ENCODE measurements at places on chromosomes 2 and 18. TPM values are rescaled to one million over a fixed set of nuclear protein-coding genes. Genes with fewer than 3 reads are reported as not detected.

Gene UGT1A9
- not detected for polyA plus RNA-seq

Gene SLC19A3
- not detected for polyA plus RNA-seq

Gene CHRNG
- 0.59 TPM for polyA plus RNA-seq

Gene SLC30A3
- polyA plus RNA-seq = not detected

Gene INPP5D
- polyA plus RNA-seq = 36.4 TPM

Gene IL36RN
- polyA plus RNA-seq = not detected

Gene TUBA4B
- polyA plus RNA-seq = not detected

Gene METTL5
- polyA plus RNA-seq = 155 TPM

Gene SPATA3
- not detected for polyA plus RNA-seq

Gene AQP12A
- not detected for polyA plus RNA-seq

Gene CTAGE1
- polyA plus RNA-seq = not detected

Gene DNAH7
- not detected for polyA plus RNA-seq

Gene TMSB10
- 6,950 TPM for polyA plus RNA-seq

Gene CFAP65
- polyA plus RNA-seq = 0.23 TPM

Gene HDLBP
- 32.2 TPM for polyA plus RNA-seq

All from naive thymus-derived CD8-positive, alpha-beta T cell (primary cell).